ENCODE measurements at places on chromosomes 12 and 14.

DNA sequence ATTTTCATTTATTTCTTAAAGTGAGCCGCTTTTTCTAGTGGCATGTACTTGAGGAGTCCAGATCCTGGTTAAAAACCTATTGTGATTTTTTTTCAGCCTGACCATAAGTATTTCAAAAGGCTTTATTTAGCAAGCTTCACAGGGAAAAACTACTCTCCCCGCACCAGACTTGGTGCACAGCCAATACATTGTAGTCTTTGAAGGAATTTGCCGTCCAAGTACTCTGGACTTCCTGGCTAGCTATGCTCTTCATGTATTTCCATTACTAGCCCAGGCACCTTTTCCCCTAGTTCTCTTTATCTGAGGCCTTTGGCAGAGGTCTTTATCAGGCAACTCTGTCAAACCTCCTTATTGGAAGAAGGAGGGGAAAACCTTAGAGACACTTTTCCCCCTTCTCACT, 234.7 kb downstream of the CCDC91 start:
- no peak for DNase-seq

- no peak for DNase-seq
Measured at GRCh38 chr14:104897330-104898194, 27.1 kb upstream of the PLD4 start.

DNA sequence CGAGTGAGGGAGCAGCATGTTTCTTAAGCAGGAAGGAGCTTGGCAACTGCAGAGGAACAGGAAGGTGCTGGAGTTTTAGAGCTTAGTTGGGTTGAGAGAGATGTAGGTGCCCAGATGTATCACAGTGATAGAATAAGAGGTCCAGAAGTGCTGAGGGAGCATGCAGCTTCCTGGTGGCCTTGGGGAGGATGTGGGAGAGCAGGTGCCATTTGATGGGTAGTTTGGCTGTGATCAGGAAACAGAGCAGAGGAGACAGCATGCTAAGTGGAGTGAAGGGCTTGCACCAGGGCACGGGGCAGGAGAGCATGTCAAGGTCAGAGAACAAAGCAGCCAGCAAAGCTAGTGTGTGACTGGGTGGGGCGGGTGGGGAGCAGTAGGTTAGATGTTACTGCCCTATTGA, 74.8 kb downstream of the PAPOLA start:
- no peak for DNase-seq

DNA sequence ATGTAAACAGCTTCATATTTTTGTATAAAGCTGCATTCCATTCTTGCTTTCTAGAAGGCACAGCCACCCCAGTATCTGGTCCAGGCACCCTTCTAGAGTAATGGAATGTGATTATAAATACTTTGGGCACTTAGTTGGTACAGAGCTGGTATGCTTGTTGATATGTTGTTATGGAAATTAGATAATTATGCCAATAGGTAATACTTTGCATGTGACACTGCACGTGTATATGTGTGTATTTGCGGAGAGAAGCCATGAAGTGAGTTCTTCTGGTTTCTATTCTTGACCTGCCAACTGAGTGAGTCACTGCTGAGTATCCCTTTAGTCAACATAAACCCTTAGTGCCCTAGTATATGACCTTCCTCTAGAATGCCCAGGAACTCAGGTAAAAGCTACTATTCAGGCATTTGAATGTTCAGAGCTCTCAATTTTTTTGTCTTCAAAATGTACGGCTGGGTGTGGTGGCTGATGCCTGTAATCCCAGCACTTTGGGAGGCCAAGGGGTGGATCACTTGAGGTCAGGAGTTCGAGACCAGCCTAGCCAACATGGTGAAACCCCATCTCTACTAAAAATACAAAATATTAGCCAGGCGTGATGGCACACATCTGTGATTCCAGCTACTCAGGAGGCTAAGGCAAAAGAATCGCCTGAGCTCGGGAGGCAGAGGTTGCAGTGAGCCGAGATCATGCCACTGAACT, 6.2 kb upstream of the TCP11L2 start:
- peak; percentile 81 for DNase-seq

DNA sequence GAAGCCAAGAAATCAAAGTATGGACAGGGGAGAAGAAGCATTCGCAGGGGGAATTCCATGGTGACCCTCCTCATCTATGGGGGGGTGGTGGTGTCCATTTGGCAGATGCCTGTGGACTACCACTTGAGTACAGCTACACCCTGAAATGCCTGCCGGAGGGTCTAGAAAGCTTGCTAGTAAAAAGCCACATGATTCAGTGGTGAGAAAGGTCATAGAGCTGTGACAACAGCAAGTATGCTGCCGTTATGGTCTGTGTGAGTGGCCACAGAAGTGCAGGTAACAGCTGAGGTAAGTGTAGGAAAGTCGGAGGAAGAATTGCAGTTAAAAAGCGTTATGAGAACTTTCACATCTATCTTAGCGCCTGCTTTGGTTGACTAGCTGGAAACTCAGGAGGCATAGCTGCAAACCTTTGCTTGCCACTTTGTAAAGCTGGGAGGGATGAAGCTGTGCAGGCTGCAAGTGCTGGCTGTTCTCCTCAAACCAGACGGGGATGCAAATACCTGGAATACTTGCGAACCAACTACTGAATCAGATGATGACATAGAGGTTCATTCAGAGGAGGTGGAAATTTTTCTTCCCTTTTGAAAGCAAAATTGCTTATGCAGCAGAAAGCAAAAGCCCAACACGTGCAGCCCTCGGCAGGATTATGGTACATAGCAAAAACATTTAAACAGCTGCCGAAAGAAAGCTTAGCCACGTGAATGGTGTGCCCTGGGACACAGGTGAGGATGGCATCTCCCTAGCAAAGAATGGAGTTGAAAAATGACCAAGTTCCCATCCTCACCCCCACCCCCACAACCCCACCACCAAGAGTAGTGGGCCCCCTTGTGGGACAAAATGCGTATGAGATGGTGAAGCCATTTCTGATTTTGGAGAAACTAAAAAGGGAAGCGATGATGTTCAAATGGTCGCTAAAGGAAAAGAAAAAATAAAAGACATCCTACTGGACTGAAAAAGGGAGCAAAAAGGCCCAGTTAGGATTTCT, 287.0 kb downstream of the RERGL start:
- DNase-seq: no peak

DNA sequence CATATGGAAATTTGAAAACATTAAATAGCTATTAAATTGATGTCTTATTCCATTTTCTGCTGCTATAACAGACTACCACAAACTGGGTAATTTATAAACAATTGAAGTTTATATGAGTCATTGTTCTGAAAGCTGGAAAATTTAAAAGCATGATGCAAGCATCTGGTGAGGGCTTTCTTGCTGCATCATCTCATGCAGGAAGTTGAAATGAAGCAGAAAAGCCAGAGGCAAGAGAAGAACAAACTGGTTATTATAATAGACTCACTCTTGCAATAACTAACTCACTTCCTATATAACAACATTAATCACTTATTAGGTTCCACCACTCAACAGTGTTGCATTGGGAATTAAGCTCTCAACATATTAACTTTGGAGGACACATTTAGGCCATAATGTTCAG, 1277.4 kb downstream of the LRFN5 start:
- DNase-seq: peak; percentile 72

DNA sequence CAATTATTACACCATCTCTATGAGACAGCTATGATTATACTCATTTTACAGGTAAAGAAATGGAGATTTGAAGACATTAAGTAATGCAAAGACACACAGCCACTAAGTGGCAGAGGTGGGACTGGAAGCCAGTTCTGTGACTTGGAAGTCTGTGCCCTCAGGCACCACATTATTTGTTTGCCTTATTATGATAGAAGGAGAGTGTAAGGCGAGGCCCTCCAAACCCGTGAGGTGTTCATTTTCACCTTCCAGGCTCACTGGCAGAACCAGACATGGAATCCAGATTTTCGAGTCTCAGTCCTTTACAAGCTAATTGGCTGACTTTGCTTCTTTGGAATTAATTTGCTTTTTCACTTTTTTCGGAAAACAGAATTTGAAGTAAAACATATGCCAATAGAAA, 107.9 kb downstream of the CAND1 start:
- DNase-seq: no peak

- no peak for DNase-seq
Measured at GRCh38 chr12:75908961-75909605, 122.5 kb downstream of the PHLDA1 start.

- no peak for DNase-seq
Measured at GRCh38 chr14:88791629-88792472, 902 bp downstream of the EML5 start.

DNA sequence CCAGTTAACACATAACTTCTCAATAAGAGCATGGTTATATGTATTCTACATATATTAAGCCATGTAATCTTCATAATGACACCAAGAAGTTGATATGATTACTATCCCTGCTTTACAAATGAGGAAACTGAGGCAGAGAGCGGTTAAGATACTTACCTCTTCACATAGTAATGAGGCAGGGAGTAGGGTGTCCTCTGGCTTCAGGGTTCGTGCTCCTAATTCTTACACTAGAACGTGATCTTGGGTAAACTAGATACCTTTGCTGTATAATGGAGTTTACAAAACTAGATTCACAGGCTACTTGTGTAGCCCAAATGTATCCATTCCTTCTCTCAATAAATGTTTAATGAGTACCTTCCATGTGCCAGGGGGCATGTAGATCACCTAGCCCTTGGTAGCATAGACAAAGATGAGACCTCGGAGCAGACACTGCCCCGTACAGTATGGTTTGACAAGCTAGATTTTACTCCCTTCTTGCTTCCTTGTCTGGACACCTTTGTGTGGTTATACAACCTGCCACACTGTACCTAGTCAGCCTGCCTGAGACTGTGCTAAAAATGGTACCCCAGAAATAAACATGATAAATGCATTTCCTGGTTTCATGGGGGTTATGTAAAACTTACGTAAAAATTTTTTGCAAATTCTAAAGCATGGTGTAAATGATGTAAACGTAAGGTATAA, 991.8 kb downstream of the VRK1 start:
- DNase-seq: no peak

GRCh38 chr12:76878899-76879709, at the start of gene CSRP2:
TSS of gene CSRP2 (minus strand) at chr12:76879019. CDS start at chr12:76866260, 12,759 bp downstream.
- DNase-seq: no peak

DNA sequence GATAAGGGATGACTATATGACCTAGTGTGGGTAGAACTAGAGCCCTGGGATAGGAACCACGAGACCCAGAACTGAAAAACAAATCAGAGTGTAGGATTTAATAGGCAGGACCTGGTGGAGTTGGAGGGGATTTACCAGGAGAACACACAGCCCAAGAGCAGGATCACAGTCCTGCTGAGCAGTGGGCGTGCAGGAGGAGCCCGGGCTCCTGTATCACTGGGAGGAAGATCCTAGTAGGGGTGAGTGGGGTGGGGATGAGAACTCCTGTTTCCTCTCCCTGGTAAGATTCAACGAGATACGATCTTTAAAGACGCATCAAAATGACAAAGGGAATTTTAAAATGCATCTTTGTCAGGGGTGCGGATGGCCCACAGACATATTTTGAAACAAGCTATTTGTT, 220.1 kb downstream of the GALC start:
- no peak for DNase-seq

DNA sequence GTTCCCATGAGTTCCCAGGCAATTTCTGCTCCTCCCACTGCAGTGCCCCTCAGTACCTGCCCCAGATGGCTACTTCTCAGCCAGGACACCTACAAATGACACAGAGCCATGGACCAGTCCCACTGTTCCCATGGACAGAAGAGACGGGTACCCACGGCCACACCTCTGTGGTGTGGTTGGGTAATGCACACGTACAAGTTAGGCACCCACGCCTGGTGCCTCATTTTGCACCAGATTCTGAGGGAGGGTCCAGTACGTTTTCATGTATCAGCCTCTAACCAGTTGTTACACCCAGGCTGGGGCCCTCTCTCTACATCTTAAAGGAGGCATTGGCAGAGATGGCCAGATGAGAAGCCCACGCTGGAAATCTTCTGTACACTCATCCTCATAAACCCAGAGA, 114.0 kb downstream of the DICER1 start:
- DNase-seq: no peak

- no peak for DNase-seq
Measured at GRCh38 chr12:64678248-64678647, 68.0 kb downstream of the RASSF3 start.

- DNase-seq: no peak
Measured at GRCh38 chr14:103626146-103626850, 2.7 kb upstream of the KLC1 start.

GRCh38 chr14:75981426-75982265, at the start of gene TGFB3:
TSS of gene TGFB3 (minus strand) at chr14:75981995. CDS start at chr14:75980893, 1,102 bp downstream.
- peak; percentile 7 for DNase-seq

- no peak for DNase-seq
Measured at GRCh38 chr14:67571275-67571990, 28.6 kb downstream of the PIGH start.

GRCh38 chr12:54427106-54427505, 8.0 kb upstream of the ITGA5 start:
- no peak for DNase-seq

DNA sequence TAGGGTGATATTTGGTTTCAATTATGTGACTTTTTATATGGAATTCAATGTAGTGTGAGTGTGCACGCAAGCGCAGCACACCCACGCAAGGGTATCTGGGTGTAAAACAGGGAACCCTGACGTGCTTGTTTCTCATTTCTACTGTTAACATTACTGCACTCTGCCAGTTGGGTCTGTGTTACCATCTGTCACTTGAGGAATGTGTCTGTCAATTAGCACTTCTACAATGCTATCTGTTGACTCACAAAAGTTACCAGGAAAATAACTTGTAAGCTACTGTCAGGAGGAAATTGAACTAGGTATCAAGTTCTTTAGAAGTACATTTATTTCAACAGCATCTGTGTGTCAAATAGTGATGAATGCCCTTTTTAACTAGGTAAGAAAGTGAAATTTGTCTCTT, 695.5 kb upstream of the LRFN5 start:
- no peak for DNase-seq

GRCh38 chr12:103455020-103455763, 40.6 kb downstream of the C12orf42 start:
- DNase-seq: no peak

GRCh38 chr12:80401191-80401590, 42.8 kb upstream of the PTPRQ start:
- DNase-seq: no peak

DNA sequence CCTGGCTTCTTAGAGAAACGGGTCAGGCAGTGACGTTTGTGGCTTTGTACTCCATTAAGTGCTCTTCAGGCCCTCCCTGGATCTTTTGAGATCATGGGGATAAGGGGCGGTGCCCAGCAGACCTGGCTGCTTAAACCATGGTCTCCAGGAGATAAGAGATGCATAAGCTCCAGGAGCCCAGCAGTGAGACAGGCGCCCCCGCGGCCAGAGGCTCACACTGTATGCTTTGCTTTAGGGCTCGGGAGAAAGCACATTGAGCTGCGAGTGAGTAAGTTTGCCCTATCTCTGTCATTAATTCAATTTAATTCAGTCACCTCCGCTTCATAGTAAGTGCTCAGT, 359.5 kb downstream of the CACNA1C start:
- DNase-seq: no peak

GRCh38 chr12:131434208-131435125, 276.4 kb upstream of the SFSWAP start:
- no peak for DNase-seq

GRCh38 chr12:55670276-55670675, 33.6 kb downstream of the OR10P1 start:
- no peak for DNase-seq

DNA sequence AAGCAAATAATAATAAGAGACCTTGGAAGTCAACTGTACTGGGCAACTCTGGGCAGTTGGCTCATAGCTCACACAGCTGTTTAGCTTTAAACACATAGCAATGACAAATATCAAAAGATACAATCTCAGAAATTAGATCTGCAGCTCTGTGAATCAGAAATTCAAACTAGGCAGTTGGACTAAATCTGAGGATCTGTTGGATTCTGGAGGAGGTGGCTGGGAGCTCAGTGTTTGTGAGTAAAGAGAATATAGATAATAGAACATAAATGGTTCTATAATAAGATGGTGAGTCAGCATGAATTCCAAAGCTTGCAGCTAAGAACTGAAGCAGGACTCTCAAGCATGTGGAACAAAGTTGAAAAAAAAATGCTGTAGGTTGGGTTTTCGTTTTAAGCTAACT, 1949.4 kb upstream of the SEL1L start:
- DNase-seq: no peak

Measured in keratinocyte (primary cell).